ENCODE measurements at places on chromosomes 11 and 22. TPM values are rescaled to one million over a fixed set of nuclear protein-coding genes. Genes with fewer than 3 reads are reported as not detected.

The SHANK3 gene
- total RNA-seq, result 0.32 TPM

The DCHS1 gene
- total RNA-seq, result 0.78 TPM

The SYTL2 gene
- total RNA-seq, result 181 TPM

The DEFB131B gene
- not detected for total RNA-seq

The OR51B4 gene
- total RNA-seq, result not detected

The CARD16 gene
- not detected for total RNA-seq

The OTOG gene
- total RNA-seq, result 0.10 TPM

The KCNK4 gene
- not detected for total RNA-seq

The NCF4 gene
- total RNA-seq, result not detected

The NDUFC2 gene
- total RNA-seq, result 130 TPM

DNA sequence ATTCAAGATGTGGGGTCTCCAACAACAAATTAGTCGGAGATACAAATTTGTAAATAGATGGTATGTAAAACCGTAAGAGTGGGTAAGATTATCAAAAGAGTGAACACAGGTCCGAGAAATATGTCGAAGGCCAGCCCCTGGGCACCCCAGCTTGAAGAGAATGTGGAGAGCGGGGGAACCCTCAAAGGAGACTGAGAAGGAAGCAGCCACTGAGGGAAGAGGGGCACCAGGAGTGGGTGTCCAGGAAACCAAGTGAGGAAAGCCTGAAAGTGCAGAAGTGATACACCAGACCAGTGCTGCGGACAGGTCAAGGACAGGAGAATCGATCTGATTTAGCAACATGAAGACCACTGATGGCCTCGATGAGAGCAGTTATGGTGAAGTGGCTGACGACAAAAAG, 14.4 kb downstream of the APOL5 start:
- no peak for DNase-seq

GRCh38 chr11:31809857-31810778, 1.0 kb downstream of the PAX6 start:
- DNase-seq, result peak; percentile 61

GRCh38 chr11:131600628-131601027, 230.2 kb downstream of the NTM start:
- no peak for DNase-seq

- DNase-seq, result no peak
These were observed 10.4 kb upstream of the GAL start for GRCh38 chr11:68673991-68674390.

- DNase-seq, result no peak
These were observed 14.7 kb downstream of the LUZP2 start for GRCh38 chr11:24511511-24511910.

GRCh38 chr11:121696931-121697670, 244.3 kb upstream of the SORL1-AS1 start:
- no peak for DNase-seq

DNA sequence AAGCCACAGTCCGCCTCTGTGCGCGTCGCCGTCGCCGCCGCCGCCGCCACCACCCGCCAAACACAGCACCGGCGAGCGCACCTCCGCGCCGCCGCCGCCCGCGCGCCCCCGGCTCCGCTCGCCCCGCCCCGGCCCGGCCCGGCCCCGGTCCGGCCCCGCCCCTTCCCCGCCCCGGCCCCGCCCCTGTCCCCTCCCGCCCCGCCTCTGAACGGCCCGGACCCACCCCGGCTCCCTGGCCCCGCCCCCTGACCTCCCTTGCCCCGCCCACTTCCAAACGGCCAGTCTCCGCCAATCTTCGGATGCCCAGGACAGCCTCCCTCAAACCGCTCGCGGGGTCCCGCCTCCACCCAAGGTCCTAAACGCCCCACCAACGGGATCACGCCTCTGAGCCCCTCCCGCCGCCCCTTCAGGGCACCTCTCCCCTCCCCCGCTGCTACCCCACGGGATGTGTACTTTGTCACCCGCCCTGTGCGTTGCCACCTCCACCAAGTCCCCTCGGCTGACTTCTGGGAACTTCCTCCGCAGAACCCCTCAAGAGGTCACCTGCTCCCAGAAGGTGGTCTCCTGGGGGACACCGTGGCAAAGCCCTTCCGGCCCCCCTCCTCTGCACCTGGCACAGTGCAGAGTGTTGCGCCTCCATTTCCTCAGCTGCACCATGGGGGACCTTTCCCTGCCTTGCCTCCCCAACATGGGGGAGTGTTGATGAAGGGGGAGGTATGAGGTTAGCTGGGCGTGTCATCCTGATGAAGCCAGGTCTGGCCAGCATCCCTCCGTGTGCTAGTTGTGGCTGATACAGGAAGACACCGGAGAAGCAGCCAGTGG, at the start of gene KIAA0930:
Gene KIAA0930, minus strand, starts transcription at position 85 of the 822 bp plus-strand sequence. CDS start 191 bp downstream, outside the sequence.
- peak; percentile 72 for DNase-seq

GRCh38 chr22:44632541-44633396, 69.2 kb upstream of the PRR5 start:
- DNase-seq, result no peak

DNA sequence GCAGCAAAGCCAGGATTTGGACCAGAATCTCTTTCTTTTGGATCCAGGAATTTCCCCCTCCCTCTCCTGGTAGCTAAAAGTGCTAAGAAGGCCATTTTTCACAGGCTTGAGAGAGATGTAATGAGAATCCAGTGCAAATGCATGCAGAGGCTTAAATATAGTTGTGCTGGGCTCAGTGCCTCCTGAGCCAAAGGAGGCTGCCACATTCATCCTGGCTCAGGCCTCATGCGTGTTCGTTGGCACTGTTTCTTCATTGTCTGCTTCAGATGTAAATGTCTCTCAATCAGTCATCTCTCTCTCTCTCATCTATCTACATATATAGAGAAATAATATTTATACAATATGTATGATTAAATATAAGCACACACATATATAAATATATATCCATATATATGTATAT, 83.6 kb downstream of the INSC start:
- DNase-seq, result no peak

- DNase-seq, result peak; percentile 24
These were observed 262.6 kb upstream of the SORL1-AS1 start for GRCh38 chr11:121715405-121715804.

DNA sequence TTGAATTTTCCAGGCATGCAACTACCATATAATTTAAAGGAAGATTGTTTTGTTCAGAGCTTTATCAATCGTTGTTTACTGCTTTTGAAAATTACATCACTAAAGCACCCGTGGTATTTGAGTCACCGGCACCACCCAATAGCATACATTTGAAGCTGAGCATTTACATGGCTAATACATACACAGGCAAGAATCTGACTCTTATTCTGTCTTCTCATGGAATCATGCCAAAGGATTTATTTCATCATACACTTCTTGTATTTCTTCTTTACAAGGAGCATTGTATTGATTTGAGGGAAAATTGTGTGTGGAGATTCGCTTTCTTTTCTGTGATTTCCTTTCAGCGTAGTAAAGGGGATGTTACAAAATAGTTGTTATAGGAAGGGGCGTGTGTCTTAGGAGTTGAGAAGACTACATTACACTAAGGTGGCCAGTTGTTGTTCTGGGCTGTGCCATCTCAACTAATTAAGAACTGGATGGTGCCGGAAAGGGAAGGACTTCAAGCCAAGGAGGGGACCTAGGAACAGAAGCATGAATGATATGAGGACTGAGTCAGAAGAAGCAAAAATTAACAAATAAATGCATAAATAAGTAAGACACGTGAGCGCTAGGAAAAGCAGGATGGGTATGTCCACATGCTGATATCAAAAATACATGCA, 12.9 kb upstream of the CD3E start:
- DNase-seq, result no peak

DNA sequence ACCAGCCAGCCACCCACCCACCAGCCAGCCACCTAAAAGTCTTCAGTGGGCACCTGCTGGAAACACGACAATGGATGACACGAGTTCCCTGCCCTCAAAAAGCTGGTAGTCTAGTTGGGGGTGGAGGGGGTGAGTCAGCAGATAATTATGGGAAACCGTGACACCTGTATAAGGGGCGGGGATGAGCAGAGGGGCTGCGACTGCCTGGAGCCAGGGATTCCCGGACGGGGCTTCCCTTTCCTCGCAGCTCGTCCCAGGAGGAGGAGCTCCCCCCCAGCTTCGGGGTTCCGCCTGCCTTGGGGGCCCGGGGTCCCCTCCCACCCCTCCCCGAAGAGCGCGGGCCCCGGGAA, 2.3 kb upstream of the RTN4RL2 start:
- peak; percentile 15 for DNase-seq

DNA sequence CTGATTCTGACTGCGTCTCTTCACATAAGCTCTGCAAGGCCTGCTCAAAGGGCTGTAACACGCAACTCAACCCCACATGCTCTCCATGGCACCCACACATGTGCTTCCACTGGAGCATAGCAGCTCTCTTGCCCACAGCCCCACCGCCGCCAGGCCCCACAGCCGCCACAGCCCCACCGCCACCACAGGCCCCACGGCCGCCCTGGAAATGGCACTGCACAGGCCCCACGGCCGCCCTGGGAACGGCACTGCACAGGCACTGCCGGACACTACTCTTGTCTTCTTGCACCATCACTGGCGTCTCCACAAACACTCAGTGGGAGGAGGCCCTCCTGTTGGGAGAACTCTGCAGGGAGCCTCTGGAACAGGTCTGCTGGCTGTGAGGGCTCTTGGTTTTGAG, 8.6 kb downstream of the MOB2 start:
- no peak for DNase-seq

GRCh38 chr11:115576606-115577380, 72.6 kb upstream of the CADM1 start:
- DNase-seq, result no peak

DNA sequence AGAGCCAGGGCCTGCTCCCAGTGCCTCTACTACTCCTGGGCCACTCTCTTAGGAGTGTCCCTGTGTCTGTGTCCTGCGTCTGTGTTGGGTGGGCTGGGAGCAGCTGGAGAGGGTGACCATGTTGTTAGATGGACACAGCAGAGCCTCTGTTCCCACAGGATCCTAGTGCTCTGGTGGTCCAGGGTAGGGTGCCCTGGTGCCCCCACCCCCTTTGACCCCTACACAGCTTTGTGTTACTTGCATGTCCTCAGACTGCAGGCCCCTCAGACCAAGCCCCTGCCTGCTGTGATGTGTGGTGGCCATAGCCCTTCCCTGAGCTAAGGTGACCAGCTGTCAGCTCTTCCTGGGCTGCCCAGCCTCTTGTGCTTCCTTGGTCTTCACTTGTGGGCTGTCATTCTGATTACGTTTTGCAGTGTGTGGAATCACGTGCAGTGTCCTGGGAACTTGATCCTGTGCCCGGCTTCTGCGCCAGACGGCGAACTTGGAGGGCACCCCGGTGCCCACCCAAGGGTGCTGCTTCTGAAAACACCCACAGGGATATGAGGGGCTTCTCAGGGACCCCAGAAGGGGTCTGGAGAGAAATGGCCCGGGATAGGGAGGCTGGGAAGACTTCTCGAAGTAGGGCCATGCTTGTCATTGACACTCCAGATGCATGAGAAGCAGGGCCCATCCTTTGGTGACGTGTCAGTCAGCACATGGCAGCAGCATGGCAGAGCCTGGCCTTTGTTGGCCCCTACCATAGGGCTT, 1.5 kb downstream of the TANGO2 start:
- DNase-seq, result no peak

DNA sequence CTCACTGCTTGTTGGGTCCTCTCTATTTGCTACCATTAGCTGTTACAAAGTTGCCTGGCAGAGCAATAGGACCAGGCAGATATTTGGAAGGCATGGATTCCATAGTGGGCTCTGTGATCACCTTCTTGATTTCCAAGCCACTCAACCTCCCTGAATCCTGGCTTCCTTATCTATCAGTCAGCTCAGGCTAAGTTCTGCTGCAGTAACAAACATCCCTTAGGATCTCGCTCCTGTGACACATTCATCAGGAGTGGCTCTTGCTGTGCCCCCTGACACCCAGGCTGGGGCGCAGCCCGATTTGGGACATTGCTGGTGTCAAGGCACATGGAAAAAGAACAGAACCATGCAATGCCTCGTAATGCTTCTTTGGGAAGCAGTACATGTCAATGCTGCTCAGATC, 503.9 kb downstream of the TBC1D22A start:
- no peak for DNase-seq

DNA sequence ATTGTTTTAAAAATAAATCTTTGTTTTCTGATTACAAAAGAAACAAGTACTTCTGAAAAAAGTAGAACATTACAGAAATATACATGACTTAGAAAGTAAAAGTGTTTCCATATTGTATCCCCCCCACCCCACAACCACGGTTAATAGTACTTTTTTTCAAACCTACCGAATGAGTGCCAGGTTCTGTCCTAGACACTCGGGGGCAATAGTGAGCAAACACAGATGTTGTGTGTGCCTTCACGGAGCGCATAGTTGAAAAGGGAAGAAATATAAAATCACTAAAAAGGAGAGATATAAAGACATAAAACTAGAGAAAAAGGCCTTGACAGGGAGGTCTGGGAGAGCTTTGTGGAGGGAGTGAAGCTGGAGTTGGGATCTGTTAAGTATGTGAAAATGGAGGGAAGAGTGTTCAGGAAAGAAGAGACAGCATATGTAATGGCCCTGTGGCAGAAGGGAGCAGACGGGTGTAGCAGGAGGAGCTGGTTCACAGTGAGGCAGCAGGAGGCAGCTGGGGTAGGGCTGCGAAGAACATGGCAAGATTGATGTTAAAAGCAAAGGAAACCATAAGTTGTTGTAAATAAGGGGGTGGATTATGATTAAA, 42.1 kb upstream of the ALX4 start:
- DNase-seq, result no peak

GRCh38 chr11:74702383-74703007, 28.7 kb downstream of the CHRDL2 start:
- peak; percentile 82 for DNase-seq

GRCh38 chr22:19448076-19448607, 631 bp upstream of the C22orf39 start:
- peak; percentile 66 for DNase-seq

DNA sequence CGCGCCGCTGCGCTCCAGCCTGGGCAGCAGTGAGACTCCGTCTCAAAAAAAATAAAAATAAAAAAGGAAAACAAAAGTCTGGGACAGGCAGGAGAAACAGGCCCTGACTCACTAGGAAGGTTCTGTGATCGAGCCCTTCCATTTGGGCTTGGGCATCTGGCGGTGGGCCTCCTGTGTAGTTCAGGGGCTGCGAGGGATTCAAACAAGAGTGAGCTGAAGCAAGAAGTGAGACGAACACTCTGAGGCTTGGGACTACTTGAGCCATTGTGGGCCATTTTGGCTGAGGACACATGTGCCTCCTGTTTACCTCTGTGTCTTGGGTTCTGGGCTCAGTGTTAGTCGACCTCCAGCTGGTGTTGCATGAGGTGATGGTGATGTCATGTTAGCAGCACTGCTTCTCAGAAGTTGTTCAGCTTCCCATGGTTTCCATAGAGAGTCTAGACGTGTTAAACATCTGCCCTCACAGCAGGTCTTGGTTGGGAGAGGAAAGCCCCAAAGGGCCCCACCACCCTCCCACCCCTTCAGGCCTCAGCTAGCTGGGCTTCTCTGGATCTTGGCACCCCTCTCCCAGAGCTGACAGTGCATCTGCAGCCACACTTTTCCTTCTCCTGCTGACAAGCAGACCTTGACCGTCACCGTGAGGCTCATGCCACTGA, 57.8 kb downstream of the MED15 start:
- no peak for DNase-seq
